Activated CD4-positive, alpha-beta T cell treated with anti-CD3 and anti-CD28 coated beads, Interleukin-2, amount 50 U/mL, for 16 hours (primary cell): ENCODE measurements at places on chromosomes 13 and 19.
A peak's percentile ranks its signal among the peaks of the same experiment; 100 is the strongest.

DNA sequence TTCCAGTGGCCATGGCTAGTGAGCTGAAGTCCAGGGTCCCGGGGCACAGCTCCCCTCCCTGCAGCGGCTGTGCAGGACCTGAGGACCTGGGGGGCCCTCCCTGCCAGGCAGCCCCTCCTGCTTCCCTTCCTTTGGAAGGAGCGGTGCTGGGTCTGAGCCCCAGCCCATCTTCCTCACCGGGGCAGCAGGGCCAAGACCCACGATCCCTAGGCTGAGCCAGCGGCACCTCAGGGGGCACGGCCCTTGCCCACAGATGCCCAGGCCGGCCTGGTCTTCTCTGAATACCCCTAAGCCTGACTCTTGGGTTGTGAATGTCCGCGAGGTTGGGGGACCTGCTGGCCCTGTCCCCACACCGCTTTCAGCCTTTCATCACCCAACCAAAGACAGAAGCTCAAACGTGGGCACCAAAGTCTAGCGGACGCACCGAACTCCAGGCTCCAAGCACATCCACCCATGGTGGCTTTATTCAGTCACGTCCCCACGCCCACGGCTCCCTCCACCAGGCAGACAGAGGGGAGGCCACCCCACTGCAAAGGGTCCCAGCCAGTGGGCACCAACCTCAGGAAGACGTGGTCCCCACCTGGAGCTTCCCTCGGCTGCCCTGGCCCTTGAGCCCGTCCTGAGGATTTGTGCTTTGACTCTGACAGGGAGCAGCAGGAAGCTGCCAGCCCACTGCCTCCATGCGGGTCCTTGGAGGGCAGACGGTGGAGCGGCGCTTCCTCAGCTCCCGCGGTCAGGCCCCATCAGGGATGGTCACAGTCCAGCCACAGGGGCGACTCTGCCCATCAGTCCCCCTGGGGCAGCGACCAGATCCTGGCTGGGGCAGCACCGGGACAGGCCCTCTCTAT is 8.3 kb upstream of the MEX3D start:
- DNase-seq = no peak

DNA sequence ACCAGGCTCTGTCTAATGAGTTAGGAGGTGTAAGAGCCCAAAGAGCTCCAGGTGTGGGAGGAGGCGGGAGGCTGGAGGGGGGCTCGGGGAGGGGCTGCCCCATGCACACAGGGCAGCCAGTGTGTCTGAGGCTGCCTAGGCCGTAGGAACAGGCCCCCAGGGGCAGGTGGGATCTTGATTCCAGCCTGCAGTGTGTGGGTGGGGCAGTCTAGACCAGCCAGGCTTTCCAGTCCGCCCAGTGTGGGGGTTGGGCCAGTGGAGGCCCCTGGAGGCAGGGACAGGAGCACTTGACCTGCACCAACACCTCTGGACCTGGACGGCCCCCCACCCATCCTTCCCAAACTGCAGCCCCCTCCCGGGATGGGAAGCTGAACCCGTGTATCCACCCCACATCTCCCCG is 5.4 kb upstream of the CAMSAP3 start:
- no peak for DNase-seq

GRCh38 chr19:55632463-55632834 is 8.1 kb upstream of the ZNF784 start:
- DNase-seq = peak; percentile 93

DNA sequence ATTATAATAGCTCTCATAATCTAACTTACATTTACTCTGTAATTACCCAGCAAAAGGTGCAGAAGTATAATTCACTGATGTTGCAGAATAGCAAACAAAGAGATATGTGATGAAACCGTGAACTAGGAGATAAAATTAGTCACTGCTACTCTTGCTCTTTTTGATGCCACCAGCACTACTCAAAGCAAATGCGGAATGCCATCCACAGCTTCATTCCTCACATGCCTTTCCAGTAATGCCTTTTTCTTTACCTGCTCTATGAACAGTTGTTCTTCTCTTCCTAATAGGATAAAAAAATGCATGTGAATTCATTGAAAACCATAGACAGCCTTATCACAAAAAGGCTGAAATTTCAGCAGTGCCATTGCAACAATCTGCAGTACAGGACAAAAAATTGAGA is 1129.5 kb downstream of the DIAPH3 start:
- DNase-seq = no peak

DNA sequence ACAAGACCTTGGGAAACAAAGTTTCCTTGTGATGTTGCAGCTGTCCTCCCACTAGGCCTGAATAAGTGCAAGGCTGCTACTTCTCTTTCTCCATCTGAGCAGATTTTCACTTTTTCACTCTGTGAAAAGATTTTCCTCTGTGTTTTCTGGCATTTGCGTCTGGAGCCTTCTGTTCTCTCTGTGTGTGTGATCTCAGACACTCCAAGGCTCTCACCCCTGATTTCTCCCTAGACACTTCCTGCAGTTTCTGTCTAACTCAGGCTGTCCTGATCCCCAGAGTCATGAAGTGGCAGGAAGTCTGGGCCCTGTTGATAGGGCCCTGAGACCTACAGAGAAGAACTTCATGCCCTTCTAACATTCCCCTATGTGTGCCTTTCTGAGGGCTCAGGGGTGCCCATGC is 37.2 kb downstream of the SIGLEC7 start:
- no peak for DNase-seq

DNA sequence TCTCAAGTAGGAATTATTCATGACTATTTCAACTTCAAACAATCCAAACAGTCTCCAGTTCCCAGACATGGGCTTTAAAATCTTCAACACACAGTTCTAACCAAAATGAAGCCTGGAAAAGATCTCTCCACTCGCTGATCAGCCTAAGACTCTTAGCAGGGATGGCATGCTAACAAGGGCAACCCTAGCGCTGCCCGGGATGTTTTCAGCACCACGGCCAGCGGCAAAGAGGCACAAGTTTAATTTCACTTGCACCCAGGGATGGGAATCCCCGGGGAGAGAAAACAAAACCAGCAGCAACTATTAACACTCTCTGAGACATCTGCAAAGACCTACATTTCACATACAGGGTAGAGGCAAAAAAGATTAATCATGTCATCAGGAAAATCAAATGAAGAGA is 43.0 kb downstream of the CACNA1A start:
- DNase-seq = peak; percentile 1

DNA sequence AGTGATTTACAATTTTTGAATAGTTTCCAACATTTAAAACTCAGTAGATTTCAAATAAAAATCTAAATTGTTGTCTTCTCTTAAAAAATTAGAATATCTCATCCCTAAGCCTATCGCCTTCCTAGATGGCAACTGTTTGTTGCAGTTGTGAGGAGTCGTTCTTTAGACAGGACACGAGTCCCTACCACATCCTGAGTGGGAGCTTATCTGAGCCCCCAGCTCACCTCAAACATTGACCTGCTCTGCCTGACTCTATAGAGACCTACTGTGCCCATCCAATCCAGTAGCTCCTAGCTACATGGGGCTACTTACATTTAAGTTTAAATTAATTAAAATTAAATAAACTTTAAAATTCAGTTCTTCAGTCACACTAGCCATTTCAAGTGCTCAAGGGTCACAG is 434.7 kb downstream of the FOXO1 start:
- no peak for DNase-seq

DNA sequence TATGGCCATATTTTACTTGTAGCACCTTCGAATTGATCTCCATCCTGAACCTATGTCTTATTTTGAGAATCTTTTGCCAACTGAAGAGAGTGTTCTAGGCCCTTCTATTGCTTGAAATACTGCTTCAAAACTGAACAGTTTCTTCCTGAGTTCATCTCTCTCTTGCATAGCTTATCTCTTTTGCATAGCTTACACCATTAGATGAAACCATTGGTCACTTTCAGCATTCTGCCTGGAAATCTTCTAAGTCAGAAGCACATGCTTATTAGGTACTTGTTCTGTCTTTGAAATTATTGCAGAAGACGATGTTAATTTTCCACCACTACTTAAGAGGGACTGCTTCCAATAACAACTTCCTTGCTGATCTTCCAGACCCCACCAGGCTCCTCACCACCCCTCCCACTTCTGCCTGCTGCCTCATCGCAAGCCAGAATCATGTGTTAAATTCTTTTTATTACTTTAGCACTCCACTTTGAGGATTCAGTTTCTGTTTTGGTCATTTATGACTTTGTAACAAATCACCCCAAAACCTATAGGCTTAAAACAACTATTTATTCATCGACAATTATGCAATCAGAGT is 122.4 kb upstream of the MAB21L1 start:
- DNase-seq = no peak

DNA sequence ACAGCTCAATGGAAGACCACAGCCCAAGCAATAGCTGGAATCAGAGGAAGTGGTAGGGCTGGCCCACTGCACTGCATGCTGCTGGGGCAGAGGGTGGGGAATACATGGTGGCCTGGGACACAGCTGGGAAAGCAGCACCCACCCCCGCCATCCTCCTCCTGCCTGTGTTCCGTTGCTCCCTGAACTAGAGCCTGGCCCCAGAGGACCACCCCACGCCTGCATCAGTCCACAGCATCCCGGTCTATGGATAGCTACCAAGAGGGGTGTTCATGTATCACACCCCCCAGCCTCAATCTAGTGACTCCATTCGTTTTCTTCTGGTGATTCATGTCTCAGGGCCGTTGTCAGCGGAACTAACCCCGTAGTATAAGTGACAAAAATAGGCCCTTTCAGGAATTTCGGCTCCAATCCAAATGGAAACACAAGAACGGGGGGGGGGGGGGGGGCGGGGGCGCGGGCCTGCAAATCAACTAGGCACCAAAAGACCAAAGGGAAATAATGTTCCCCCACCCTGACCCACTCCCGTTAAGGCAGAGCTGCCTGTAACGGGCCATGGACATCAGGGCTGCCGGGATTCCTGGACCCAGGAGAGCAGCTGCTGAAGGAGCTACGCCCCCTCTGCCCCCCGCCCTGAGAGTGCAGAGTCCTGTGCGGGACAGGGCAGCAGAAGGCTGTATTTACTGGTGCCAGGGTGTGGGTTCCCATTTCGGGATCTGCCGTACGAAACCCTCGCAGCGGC is 18.9 kb upstream of the EPHX3 start:
- DNase-seq = no peak

- no peak for DNase-seq
Observed at GRCh38 chr13:50745542-50746115, 97.9 kb downstream of the DLEU7 start.

DNA sequence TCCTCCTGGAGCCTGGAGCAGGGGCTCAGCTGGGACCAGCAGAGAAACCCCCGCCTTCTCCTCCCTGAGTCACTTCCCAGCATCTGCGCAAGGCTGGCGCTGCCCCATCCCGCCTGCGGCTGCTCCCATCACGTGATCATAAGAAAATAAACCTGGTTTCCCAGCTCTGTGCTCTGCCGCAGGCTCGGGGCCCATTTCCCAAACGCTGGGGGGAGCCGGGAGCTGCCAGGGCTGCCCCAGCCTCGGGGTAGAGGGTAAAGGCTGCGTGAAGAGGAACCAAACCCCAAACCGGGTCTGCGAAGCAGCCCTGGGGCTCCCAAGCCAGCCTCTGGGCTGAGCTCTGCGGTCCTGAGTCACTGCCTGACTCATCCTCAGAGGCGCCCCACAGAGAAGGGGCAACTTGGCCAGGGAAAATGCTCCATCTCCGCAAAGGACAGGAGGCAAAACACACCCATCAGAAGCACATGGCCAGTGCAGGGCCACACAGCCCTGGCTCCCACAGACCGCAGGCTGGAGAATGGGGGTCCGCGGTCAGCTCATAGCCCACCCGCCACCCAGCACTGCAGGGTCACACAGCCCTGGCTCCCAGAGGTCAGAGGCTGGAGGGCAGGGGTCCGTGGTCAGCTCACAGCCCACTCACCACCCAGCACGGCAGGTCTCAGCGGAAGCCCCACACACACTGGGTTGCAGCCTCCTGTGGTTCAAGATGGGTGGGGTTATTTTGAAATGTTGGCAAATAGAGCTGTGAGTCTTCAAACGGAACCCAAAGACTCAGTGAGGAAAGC is 67.1 kb downstream of the RASA3 start:
- peak; percentile 83 for DNase-seq

GRCh38 chr19:2274931-2275535 is 6.9 kb downstream of the PEAK3 start:
- peak; percentile 43 for DNase-seq

- no peak for DNase-seq
Observed at GRCh38 chr19:4930664-4931063, 21.4 kb downstream of the UHRF1 start.

DNA sequence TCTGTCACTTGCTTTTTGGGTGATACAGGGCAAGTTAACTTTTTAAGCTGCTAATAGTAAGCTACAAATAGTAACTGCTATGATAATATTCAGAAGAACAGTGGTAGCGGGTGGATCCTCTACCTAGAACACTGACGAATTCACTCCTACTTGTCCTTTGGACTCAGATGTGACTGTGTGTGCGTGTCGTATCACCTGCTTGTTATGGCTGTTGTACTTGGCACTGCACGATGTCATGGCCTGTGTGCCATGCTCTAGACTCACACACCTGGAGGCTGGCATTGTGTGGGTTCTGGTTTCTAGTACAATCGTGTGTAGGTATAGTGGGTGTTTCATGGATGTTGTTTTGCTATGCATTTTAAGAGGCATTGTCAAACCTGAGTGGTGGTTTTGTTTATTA is 130.8 kb downstream of the ATP8A2 start:
- DNase-seq = no peak

- no peak for DNase-seq
Observed at GRCh38 chr19:48483301-48483700, 14.1 kb downstream of the CYTH2 start.

GRCh38 chr13:98413796-98414195 is 163.1 kb downstream of the STK24 start:
- DNase-seq = no peak

DNA sequence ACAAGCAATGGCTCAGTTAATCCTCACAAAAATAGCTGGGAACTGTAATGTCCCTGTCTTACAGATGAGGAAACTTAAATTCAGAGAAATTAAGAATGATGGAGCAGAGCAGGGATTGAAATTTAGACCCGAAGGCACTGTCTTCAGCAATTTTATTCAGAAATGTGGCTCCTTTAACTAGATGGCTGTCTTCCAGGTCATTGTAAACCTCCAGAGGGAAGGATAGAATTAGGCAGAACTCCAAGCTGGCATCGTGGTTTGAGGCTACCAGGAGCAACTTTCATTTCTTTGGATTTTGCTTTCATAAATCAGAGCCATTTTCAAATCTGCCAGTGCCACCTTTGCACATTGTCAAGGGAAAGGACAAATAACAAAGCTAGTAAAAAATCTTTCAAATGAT is 339.0 kb downstream of the DCT start:
- DNase-seq = no peak

DNA sequence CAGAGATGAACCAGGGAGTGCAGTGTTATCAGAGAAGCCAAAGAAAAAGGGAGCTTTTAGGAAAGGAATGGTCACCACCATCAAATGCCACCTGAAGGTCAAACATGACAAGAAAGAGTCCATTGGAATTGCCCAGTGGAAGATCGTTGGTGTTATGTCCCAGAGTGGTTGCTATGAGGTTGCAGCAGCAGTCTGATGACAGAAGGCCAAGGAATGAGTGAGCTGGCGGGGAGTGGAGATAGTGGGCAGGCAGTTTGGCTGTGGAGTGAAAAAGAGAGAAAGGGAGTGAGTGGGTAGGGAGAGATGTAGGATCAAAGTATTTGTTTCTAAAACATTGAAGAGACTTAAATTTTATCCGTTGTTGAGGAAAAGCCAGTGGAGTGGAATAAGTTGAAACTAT is 117.4 kb upstream of the WASF3 start:
- no peak for DNase-seq
